Putamen (tissue), 1 donor: ENCODE measurements at places on chromosomes 11 and 22.

GRCh38 chr11:114892381-114893197, 214.3 kb downstream of the NXPE2 start:
- no peak for DNase-seq

GRCh38 chr11:47001781-47002181, 65.2 kb downstream of the CSTPP1 start:
- no peak for DNase-seq

- DNase-seq = peak; percentile 17
Measured at GRCh38 chr11:4626207-4627099, 10.8 kb upstream of the OR51D1 start.

DNA sequence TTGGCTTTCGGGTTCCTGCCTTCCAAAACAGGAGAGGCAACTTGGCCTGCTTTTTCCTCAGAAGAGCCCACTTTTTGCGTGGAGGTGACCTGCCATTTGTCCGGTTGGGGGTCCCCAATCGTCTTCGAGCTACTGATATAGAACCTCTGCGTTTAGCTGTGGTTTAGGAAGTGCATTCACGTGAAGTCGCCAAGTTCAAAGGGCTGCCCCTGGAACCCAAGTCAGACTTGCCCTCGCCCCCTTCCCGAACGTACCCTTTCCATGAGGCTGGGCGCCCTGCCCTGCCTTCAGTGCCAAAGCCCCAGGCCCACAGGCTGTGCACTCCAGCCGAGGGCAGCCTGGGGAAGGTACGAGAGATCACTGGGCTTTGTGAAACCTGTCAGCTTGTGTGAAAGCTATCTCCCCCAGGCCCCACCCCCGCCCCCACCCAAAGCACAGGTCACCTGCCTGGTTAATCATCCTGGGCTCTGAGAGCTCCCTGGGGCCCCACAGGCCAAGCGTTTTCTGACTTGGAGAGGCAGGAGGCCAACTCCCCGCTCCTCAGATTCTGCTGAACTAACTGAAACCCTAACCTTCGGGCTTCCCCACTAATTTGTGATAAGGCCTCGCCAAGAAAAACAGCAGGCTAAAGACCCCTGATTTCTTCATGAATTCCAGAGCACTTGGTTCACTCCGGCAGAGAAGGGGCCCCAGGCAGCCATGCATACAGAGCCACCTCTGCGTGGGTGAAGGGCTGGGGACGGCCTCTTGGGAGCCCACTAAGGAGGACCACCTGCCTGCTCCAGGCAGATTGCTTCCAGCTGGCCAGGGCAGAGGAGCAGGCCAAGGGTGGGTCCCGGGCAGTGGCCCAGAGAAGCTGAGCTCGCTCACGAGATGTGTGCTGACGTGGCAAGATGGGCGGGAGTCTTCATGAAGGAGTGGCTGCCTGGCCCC, 25.8 kb upstream of the KCNQ1OT1 start:
- no peak for DNase-seq

DNA sequence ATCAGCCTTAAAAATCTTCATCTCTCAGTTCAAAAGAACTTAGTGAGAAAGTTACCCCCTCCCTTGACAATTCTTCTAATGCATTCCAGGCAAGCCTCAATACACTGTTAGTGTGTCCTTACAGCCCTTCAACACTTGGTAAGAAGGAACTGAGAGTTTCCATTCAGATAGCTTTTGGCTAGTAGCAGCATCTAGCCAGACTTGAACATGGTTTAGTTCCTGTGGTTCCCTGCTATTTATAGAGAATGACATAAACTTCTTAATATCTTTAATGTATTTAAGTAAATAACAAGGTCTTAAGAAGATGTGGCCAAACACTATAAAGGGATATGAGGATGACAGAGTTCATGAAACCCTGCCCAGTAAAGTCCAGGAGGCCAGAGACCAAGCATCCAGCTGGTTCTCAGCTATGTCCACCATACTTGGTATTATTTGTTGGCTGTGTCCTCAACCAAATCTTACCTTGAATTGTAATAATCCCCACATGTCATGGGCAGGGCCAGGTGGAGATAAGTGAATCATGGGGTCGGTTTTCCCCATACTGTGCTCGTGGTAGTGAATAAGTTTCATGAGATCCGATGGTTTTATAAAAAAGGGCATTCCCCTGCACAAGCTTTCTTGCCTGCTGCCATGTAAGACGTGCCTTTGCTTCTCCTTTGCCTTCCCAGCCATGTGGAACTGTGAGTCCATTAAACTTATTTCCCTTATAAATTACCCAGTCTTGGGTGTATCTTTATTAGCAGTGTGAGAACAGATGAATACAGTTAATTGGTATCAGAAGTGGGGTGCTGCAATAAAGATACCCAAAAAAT, 132.4 kb downstream of the LARGE1 start:
- no peak for DNase-seq
